Hematopoietic multipotent progenitor cell (in vitro differentiated cells): ENCODE measurements at places on chromosomes 5 and 9.

GRCh38 chr5:84378961-84379360, 5.7 kb downstream of the EDIL3 start:
- DNase-seq: no peak

DNA sequence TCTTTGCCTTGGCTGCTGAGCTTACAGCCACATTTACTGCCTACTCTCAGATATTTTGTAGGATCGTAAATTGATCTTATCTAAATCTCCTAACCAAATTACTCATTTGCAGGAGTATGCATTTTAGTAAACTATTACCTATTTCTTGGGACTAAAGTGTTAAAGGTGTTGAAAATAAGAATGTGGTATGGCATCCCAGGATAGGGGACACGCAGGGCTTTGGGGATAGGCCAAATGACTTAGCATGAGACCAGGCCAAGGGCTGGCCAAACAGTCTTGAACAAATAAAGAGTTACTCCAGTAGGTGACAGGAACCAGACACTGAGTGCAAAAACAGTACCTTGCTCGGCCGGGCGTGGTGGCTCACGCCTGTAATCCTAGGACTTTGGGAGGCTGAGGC, 25.1 kb downstream of the TBC1D2 start:
- DNase-seq: no peak

GRCh38 chr5:35404701-35405100, 174.4 kb upstream of the PRLR start:
- DNase-seq: no peak

- DNase-seq: no peak
Observed at GRCh38 chr5:96189028-96189826, 227.6 kb upstream of the ELL2 start.
